Airway epithelial cell (primary cell): ENCODE measurements at places on chromosomes 3 and 15. TPM values are rescaled to one million over a fixed set of nuclear protein-coding genes. Genes with fewer than 3 reads are reported as not detected.

TBL1XR1 gene
- 78.7 and 91.8 TPM in 2 replicates for total RNA-seq

ALG3 gene
- 82.5 and 89.1 TPM in 2 replicates for total RNA-seq

IL5RA gene
- total RNA-seq: not detected in 2 replicates

PLCL2 gene
- 0.46 and 0.85 TPM in 2 replicates for total RNA-seq

AHSG gene
- total RNA-seq: 0.28 TPM in 1 of 2 replicates, not detected in the other

MME gene
- total RNA-seq: 12.8 and 13.5 TPM in 2 replicates

ARGFX gene
- total RNA-seq: not detected in 2 replicates

LSMEM2 gene
- not detected in 2 replicates for total RNA-seq

ADGRG7 gene
- total RNA-seq: not detected in 2 replicates

AADACL2 gene
- total RNA-seq: not detected in 2 replicates

RTP3 gene
- total RNA-seq: not detected in 2 replicates

DISP2 gene
- total RNA-seq: under 0.01 and 0.14 TPM in 2 replicates

SLC24A5 gene
- total RNA-seq: not detected in 2 replicates

REC114 gene
- total RNA-seq: not detected in 2 replicates

NUDT16 gene
- 7.1 and 7.2 TPM in 2 replicates for total RNA-seq

HCLS1 gene
- total RNA-seq: 0.84 and 1.6 TPM in 2 replicates

SPSB4 gene
- 0.07 TPM in 1 of 2 replicates, not detected in the other for total RNA-seq

CADM2 gene
- total RNA-seq: 0.14 and 5.0 TPM in 2 replicates

ACAP2 gene
- 29.6 and 31.5 TPM in 2 replicates for total RNA-seq

CIDEC gene
- total RNA-seq: not detected in 2 replicates

CDHR4 gene
- not detected in 2 replicates for total RNA-seq

CD86 gene
- 0.21 TPM in 1 of 2 replicates, not detected in the other for total RNA-seq

SEMA3G gene
- total RNA-seq: 0.21 and 0.79 TPM in 2 replicates

SPESP1 gene
- total RNA-seq: 4.7 and 5.0 TPM in 2 replicates

VIPR1 gene
- total RNA-seq: 6.6 and 9.1 TPM in 2 replicates

GOLGA8T gene
- not detected in 2 replicates for total RNA-seq

PARP9 gene
- total RNA-seq: 7.4 and 7.5 TPM in 2 replicates

TUSC2 gene
- 32.7 and 56.4 TPM in 2 replicates for total RNA-seq

PRR23A gene
- not detected in 2 replicates for total RNA-seq

SNURF gene
- 1.8 and 2.0 TPM in 2 replicates for total RNA-seq

SPTBN5 gene
- total RNA-seq: under 0.01 and 0.49 TPM in 2 replicates

PSTPIP1 gene
- total RNA-seq: 0.42 and 11.4 TPM in 2 replicates

CHRD gene
- not detected in 2 replicates for total RNA-seq

LRRN1 gene
- total RNA-seq: 1.4 and 2.3 TPM in 2 replicates

ABI3BP gene
- 0.28 and 2.1 TPM in 2 replicates for total RNA-seq
